Trophoblast cell (in vitro differentiated cells and primary cell): ENCODE measurements at places on chromosomes 1 and 21.
A peak's percentile ranks its signal among the peaks of the same experiment; 100 is the strongest.

DNA sequence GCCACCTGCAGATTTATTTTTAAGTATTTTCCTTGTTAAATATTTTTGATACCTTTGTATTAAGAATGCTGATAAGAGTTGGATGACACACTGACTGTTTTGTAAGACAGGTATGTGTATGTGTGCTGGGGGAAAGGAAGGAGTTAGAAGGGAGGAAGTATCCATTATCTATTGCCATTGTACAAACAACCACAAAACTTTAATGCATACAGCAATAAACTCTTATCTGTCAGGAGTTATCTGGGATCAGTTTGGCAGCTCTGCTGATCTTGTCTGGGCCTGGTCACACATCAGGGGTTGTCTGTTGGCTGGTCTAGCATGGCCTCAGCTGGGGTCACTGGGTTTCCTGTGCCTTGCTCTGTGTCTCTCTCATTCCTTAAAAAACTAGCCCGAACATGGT is 423.9 kb upstream of the USP24 start:
- H3K4me3 ChIP-seq = no peak overlapping the region
- no peak overlapping the region for H3K27ac ChIP-seq
- no peaks in the 10 kb centered on the region for H3K27me3 ChIP-seq
- peak; percentile 87 for DNase-seq

DNA sequence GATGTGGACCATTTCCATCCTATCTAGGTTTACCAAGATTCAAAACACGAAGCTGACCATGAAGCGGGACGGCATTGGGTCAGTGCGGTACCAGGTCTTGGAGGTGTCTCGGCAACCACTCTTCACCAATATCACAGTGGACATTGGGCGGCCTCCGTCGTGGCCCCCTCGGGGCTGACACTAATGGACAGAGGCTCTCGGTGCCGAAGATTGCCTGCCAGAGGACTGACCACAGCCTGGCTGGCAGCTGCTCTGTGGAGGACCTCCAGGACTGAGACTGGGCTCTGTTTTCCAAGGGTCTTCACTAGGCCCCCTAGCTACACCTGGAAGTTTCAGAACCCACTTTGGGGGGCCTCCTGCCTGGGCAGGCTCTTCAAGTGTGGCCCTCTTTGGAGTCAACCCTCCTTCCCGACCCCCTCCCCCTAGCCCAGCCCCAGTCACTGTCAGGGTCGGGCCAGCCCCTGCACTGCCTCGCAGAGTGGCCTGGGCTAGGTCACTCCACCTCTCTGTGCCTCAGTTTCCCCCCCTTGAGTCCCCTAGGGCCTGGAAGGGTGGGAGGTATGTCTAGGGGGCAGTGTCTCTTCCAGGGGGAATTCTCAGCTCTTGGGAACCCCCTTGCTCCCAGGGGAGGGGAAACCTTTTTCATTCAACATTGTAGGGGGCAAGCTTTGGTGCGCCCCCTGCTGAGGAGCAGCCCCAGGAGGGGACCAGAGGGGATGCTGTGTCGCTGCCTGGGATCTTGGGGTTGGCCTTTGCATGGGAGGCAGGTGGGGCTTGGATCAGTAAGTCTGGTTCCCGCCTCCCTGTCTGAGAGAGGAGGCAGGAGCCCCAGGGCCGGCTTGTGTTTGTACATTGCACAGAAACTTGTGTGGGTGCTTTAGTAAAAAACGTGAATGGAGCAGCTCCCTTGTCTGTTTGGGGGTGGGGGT is 864 bp upstream of the CCDC24 start:
- H3K27me3 ChIP-seq = no peaks in the 10 kb centered on the region
- no peak for DNase-seq
- peaks cover 9% of the 10 kb centered on the region for H3K4me1 ChIP-seq
- H3K27ac ChIP-seq = no peak overlapping the region
- H3K4me3 ChIP-seq = peak overlapping the region; percentile 86

DNA sequence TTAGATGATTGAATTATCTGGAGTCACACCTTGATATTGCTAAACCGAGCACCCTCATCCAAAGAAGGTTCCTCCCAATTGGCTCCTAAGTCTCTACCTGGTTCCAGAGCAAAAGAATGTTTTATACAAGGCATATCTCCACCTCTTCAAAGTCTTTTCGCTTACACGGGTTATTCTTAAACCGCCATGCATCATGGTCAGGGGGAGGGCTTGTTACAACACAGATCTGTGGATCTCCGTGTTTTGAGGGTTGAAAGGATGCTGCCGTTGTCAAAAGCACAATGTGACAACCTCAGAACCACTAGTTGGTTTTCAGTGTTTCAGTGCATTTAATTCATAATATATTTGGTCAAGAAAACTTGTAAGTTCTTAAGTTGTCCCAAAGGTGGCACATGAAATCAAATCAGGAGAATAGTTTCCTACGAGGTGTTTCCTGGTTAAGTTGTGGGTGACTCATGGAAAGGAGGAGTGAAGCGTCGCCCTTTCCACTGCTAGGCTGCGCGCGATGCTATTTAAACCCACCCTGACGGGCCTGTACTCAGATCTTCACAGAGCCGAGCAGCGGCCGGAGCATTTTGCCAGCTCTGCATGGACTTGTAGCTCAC is 1531.6 kb upstream of the TPTE start:
- no peak overlapping the region for H3K4me3 ChIP-seq
- no peaks in the 10 kb centered on the region for H3K36me3 ChIP-seq
- H3K27ac ChIP-seq = no peak overlapping the region
- H3K27me3 ChIP-seq = no peaks in the 10 kb centered on the region
- no peaks in the 10 kb centered on the region for H3K4me1 ChIP-seq

- peak; percentile 74 for DNase-seq
- H3K27ac ChIP-seq = peak overlapping the region; percentile 98
- H3K4me3 ChIP-seq = no peak overlapping the region
- no peaks in the 10 kb centered on the region for H3K36me3 ChIP-seq
These were observed 36.1 kb upstream of the RGS1 start for GRCh38 chr1:192539297-192540092.

DNA sequence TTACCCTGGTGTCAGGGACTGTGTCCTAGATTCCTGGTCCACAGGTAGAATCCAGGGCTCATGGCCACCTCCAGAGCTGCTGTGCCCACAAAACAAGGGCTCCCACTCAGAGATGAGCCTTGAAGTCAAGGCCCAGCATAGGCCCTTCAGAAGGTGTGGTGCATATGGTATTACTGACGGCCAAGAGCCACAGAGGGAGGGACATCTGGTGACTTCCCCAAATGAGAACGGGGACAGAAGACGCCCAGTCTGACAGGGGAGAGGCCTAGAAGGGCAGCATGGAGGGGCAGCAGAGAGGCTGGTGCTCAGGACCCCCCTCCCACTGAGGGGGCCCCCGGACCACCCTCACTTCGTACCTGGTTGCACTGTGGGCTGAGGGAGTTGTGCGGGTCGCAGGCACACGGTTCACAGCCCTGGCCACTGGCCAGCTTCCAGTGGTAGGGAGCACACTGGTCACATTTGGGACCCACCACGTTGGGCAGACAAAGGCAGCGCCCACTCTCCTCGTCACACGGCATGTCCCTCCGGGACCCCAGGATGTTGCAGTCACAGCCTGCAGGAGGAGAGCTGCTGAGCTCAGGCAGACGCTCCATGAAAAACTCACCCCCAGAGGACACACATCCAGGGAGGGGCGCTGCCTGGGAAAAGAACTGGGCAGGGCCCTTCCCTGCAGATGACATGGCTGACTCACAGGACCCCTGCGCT is 25.0 kb downstream of the LAMB3 start:
- no peak overlapping the region for H3K27ac ChIP-seq
- no peak for DNase-seq
- H3K4me3 ChIP-seq = no peak overlapping the region
- no peaks in the 10 kb centered on the region for H3K27me3 ChIP-seq
- no peaks in the 10 kb centered on the region for H3K36me3 ChIP-seq

DNA sequence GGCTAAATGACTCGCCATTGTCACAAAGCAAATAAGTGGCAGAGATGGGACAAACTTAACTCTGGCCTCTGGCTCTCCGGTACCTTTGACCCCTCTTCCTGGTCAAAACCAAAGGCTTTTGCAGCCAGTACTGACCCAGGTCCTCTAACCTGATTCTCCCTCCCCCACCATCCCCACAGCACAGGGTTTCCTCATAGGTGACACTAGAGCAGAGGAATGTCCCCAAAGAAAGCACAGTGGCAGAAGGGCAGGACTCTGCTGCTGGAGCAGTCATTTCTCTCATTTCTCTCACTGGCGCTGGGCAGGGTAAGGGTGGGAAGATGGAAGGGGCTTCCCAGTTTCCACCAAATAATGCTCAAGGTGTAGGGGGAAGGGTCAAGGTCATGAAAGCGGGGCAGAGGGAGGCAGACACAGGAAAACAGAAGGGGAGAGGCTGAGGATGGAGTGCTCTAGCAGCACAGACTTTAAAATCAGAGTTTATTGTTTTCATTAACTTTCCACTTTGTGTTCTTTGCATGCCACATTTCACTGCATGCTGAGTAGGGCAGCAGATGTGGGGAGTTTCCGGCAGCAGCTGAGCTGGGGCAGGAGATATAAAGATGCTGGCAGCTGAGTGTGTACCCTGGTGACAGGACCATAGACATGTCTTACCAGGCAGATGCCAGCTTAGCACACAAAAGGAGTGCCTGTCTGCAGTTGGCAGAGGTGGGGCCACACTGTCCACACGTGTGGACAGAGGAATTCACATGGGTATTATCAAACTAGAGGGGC is 80.5 kb downstream of the FAM78B start:
- H3K36me3 ChIP-seq = no peaks in the 10 kb centered on the region
- no peak overlapping the region for H3K4me3 ChIP-seq

DNA sequence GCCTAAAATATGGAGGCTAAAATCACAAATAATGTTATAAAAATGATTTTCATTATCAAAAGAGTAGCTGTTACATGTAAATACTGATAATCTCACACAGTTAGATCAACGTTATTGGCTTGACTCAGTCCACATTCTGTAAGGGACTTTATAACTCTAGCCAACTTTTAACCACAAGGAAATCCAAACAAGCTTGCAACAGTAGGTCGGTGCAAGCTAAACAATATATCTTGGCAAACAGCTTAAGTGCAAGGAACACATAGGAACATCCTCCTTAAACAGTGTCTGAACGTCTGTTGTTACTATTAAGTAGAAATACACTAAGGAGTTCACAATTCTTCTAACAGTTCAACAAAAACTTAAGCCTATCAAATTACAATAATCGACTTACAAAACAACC is 126.7 kb downstream of the EIF4G3 start:
- no peaks in the 10 kb centered on the region for H3K4me1 ChIP-seq
- no peak overlapping the region for H3K4me3 ChIP-seq
- H3K27me3 ChIP-seq = no peaks in the 10 kb centered on the region
- H3K36me3 ChIP-seq = peaks cover 2% of the 10 kb centered on the region

GRCh38 chr1:153903841-153904455 is 18.8 kb downstream of the GATAD2B start:
- H3K27me3 ChIP-seq = no peaks in the 10 kb centered on the region
- H3K36me3 ChIP-seq = peaks cover under 1% of the 10 kb centered on the region
- DNase-seq = no peak
- no peak overlapping the region for H3K4me3 ChIP-seq
- no peaks in the 10 kb centered on the region for H3K4me1 ChIP-seq
